Subcutaneous adipose tissue (tissue), 4 donors: ENCODE measurements at places on chromosomes 3 and 15. TPM values are rescaled to one million over a fixed set of nuclear protein-coding genes. Genes with fewer than 3 reads are reported as not detected.

The SSUH2 gene
- not detected for total RNA-seq

The BLM gene
- total RNA-seq, result 13.6 TPM

The PLA2G4E gene
- total RNA-seq, result not detected

The CELSR3 gene
- 0.75 TPM for total RNA-seq

The MUC4 gene
- total RNA-seq, result not detected

The MRPL46 gene
- total RNA-seq, result 46.5 TPM

The CTXN2 gene
- not detected for total RNA-seq

The CHRD gene
- 11.7 TPM for total RNA-seq

The SLC9C1 gene
- total RNA-seq, result 0.17 TPM

The RETNLB gene
- total RNA-seq, result not detected

The IL17RE gene
- 11.0 TPM for total RNA-seq

The CKMT1A gene
- not detected for total RNA-seq

The RLBP1 gene
- total RNA-seq, result not detected

The SAMD7 gene
- total RNA-seq, result not detected

The LRRIQ4 gene
- not detected for total RNA-seq

The TNK2 gene
- 9.9 TPM for total RNA-seq

The SLCO2A1 gene
- total RNA-seq, result 7.2 TPM

The KBTBD8 gene
- 0.88 TPM for total RNA-seq

The SLC51A gene
- total RNA-seq, result not detected

The MON1A gene
- total RNA-seq, result 9.4 TPM

The ASB7 gene
- 9.7 TPM for total RNA-seq
